H4 (cell line): ENCODE measurements at places on chromosomes 7 and 10.

- DNase-seq = no peak
Measured at GRCh38 chr10:131963350-131963749, 18.4 kb downstream of the BNIP3 start.

DNA sequence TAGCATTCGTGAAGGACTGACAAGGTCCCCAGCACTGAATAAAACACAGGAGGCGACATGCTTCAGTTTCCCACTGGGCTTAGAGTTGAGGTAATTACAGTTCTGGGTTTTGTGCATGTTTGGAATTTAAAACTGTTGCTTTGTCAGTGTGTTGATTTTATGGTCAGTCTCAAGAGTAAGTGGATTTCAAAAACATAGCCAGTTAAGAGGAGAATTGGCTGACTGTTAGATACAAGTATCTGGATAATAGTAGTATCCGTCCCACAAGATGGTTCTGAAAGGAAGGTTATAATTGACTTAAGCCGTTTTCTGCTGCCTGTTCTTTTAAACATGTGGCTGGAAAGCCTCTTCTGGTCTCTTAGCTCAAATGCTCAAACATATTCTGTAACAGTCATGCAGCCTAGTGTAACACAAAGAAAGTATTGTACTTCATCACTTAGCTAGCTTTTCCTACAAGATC is 170.9 kb downstream of the POLR1F start:
- DNase-seq = peak; percentile 70

DNA sequence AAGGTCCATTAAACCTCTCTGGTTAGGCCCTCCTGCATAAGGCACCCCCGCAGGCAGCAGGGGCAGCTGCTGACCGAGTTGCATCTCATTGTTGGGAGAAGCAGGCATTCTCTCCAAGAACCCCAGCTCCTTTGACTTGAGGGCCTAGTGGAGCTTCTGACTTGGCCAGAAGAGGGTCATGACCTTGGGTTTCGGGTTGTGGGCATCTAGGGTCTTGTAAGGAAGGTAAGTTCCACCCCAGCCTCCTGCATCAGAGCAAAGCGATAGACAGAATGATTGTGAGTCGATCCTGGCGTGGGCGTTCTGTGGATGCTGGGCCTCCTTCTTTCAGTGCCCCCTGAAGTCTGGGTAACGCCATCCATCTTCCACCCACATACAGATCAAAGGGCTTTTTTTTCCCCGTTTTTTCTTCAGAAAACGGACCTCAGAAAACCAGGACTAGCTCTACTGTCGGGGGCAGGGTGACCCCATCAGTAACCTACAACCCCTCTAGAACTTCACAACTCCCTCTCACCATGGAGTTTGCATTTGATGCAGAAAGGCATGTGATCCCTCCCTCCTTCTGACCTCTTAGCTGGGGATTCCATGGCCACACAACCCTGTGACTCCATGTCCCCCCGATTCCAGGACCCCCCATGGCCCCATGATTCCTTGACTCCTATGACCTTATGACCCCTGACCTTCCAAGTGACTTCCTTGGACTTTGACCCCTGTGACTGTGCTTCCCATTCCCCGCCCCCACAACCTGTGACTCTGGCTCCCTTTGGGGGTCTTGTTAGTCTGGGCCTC is 3.0 kb downstream of the SEMA4G start:
- no peak for DNase-seq

DNA sequence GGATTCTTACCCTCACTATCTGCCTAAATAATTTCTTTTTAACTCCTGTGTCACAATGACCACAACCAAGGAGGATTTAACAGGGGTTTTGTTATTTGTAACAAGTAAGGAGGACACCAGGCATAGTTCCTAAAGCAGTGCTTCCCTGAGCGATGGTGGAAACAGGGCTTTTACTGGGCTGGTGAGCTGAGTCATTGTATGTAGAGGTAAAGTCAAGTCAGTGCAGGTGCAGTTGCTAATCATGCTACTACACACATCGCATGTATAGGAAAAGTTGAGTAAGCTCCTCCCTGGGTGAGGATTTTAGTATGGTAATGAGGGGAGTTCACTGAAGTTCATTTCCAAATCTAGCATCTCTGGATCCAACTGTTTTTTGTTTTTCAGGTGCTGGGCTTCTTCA is 22.9 kb upstream of the ABCA13 start:
- DNase-seq = no peak

- no peak for DNase-seq
Measured at GRCh38 chr10:79331709-79332108, 15.6 kb upstream of the PPIF start.

GRCh38 chr10:96170230-96170629 is 40.1 kb downstream of the ZNF518A start:
- no peak for DNase-seq

- no peak for DNase-seq
Measured at GRCh38 chr10:124138195-124138882, 44.9 kb upstream of the CHST15 start.

- DNase-seq = no peak
Measured at GRCh38 chr7:48251766-48252165, 80.5 kb downstream of the ABCA13 start.

DNA sequence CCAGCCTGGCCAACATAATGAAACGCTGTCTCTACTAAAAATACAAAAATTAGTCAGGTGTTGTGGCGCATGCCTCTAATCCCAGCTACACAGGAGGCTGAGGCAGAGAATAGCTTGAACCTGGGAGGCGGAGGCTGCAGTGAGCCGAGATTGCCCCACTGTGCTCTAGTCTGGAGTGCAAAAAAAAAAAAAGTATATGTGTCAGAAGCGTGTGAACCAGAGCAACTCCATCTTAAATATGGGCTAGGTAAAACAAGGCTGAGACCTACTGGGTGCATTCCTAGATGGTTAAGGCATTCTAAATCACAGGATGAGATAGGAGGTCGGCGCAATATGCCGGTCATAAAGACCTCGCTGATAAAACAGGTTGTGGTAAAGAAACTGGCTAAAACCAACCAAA is 6.2 kb downstream of the CCL24 start:
- no peak for DNase-seq

DNA sequence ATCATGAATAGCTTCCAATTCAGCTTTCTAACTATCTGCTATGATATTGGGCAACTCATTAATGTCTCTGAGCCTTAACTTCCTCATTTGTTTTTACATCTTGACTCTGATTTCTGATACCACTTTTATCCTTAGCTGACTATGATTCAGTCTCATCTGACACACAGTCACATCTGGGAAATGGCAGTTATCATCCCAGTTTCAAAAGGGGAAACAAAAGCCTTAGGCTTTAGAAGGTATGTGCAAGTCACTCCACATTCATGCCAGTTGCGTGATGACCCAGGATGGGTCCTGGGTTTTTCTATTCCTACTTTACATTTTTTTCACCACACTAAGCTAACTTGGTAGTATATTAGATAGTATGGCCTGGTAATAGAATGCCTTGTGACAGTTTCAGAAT is 12.7 kb downstream of the SCIN start:
- DNase-seq = no peak

DNA sequence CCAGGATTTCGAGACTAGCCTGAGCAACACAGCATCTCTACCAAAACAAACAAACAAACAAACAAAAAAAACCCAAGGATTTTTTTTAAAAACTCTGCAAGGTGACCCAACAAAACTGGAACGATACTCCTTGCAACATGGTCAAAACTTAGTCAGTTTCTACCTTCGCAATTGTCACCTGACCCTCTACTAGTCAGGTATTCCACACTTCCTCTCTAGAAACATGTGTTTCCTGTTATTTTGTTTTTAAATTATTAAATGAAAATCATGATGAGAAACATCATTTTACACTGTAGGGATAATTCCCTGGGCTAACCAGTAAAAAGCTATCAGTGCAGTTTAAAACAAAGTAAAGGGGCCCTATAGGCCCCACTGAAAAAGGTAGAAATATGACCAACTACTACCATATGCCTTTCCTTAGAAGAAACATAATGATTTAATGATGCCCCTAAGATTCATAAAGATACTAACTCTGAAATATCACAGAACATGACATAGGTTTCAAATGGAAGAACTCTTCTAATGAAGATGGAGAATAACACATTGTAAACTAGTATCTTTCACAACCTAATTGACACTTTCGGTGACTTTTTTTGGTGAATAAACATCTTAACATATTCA is 8.7 kb downstream of the BRAF start:
- DNase-seq = no peak

GRCh38 chr7:155670521-155670920 is 26.1 kb downstream of the RBM33 start:
- no peak for DNase-seq

GRCh38 chr10:121721257-121721656 is 123.0 kb upstream of the FGFR2 start:
- DNase-seq = no peak

- no peak for DNase-seq
Measured at GRCh38 chr7:157694376-157694665, 357.5 kb downstream of the DNAJB6 start.

DNA sequence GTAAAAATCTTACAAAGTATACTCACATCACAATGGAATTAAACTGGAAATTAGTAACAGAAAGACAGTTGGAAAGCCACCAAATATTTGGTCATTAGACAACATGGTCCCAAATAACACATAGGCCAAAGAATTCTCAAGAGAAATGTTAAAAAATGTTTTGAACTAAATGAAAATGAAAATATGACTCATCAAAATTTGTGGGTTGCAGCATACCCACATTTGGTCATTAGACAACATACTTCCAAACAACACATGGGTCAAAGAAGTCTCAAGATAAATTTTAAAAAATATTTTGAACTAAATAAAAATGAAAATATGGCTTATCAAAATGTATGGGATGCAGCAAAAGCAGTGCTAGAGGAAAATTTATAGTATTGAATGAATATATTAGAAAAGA is 130.6 kb downstream of the MARCHF5 start:
- no peak for DNase-seq

GRCh38 chr10:44327461-44327860 is 57.4 kb downstream of the CXCL12 start:
- no peak for DNase-seq

GRCh38 chr10:24503461-24504320 is 220.0 kb downstream of the ARHGAP21 start:
- DNase-seq = peak; percentile 21

DNA sequence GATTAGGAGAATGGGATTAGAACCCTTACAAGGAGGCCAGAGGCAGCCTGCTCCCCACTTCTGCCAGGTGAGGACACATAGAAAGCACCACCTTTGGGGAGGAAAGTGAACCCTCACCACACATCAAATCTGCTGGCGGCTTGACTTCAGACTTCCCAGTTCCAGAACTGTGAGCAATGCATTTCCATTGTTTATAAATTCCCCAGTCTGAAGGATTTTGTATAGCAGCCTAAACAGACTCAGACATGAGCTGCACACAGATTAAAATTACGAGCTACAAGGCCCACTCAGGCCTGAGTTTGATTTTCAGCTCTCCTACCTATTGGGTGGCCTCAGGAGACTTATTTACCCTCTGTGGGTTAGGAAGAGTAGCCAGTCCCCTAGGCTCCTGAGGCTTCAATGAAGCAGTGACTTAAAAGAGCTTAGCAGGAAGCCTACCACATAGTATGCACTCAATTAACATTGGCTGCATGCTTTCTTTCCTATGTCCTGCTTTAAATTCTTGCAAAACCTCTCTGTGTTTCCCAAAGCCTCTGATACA is 350.7 kb upstream of the ZMIZ1 start:
- DNase-seq = no peak

GRCh38 chr10:60707841-60708240 is 70.4 kb upstream of the CDK1 start:
- no peak for DNase-seq
